ENCODE measurements at places on chromosomes 1 and 21.

DNA sequence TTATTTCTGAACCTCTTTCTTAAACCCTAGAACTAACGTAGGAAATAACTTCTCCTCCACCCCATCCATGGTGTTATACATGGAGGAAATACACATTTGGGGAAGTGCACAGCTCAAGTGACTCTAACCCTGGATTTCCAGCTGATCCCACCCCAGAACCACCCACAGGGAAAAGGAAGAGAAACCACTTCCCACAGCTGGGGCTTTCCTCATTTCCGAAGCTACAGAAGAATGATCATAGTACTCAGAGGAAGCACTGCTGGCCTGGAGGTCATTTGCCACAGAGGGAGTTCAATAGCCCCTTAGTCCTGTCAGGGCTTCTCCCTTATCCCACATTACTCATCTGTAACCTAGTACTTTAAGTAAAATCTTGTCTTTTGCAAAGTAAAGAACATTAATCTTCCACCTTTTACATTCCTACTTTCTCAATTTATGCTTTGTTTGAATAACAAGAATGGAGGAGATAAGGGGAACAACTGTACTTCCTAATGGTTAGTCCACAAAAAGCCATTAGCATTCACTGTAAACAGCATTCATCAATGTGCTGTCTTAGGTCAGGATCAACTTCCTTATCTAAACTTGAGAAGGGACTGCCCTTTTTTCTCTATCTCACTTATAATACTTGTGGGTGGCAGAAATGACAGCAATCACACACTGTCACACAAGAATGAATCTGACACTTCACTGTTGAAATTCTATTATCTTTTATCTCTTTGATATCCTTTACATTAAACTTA lies 63.0 kb upstream of the RGS1 start:
- DNase-seq, result no peak

DNA sequence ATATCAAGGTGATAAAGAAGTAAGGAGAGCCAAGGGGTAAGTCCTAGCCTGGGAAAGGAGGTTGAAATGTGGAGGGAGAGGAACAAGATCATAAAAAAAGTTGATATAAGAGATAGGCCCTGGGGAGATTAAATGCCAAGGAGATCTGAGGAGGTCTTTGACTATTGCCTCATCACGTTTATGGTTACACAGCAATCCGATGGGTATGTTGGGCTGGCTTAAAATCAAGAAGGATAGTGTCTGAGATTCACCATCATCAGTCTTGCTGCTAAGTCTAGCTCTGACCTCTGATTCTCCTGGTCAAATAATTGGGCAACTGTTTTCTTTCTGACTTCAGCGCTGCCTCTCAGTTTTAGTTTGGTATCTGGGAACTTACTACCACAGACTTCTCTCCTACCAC lies 416.3 kb downstream of the GPATCH2 start:
- DNase-seq, result no peak

DNA sequence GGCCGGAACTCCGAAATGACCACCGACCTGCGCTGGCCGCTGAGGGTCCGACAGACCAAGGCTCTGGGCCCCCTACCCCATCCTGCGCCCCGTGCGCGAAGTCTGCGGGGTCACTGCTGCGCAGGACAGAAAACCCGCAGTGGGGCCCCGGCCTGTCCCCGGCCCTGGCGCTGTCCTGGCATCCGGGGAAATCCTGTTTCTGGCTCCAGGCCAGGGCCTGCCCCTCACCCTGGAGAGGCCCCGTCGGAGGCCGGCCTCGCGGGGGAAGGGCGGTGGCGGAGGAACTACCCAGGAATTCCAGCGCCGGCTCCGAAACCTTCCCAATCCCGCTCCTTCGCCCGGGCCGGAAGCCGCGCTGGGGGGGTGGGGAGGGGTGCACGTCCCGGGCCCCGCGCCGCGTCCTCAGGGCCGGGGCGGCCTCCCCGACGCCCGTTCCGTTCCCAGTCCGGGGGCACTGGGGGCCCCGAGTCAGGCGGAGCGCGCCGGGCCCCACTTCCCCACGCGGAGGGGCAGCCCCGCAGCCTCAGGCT lies 77.0 kb downstream of the MORN1 start:
- DNase-seq, result no peak

DNA sequence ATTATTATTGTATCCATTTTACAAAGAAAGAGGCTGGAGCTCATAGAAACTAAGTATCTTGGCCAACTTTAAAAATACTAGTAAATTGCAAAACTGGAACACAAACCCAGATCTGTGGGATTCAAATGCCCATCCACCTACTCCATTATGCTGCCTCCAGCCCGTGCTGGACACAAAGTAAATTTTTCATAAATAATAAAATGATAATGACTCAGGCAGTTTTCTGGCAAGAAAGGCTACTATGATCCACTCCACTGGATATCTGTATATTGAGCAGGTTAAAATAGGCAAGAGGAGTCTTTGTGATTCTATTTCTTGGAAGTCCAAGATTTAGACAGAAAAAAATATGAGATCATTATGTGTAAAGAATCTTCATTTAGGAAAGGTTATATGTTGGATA lies 138.3 kb upstream of the DUSP10 start:
- DNase-seq, result no peak
